AG10803 (cell line): ENCODE measurements at places on chromosomes 2 and 18.

DNA sequence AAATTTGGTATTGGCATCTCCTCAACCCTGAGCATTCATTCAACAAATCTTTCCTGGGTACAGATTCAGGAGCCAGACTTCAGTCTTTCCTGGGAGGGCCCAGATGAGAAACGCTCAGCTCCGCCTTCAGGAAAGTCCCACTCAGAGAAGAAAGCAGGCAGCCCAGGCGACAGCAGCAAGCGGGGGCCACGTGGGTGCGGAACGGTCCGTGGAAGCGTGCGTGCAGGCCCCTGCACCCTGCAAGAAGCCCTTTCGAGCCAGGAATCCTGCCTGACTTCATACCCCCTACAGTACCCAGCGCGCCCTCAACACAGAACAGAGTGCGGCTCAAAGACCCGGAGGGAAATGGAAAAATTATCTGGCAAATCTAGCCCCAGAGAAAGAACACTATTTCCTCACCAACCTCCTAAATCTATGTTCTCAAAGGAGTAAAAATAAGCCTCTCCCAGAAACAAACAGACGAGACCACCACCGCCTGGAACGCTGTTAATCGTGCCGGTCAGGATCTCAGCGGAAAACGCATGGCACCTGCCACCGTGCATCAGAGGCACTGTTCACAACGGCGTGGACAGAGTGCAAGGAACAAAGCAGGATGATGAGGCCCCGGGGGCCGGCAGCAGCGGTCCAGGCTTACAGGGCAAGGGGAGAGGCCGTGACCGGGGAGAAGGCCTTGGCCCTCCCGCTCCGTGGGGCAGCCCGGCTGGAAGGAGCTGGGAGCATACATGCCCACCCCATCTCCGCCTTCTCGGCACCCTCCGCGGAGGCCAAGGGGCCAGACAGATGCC is 318.3 kb downstream of the EIPR1 start:
- DNase-seq = no peak

- no peak for DNase-seq
Observed at GRCh38 chr2:61647044-61647443, 108.9 kb upstream of the XPO1 start.

DNA sequence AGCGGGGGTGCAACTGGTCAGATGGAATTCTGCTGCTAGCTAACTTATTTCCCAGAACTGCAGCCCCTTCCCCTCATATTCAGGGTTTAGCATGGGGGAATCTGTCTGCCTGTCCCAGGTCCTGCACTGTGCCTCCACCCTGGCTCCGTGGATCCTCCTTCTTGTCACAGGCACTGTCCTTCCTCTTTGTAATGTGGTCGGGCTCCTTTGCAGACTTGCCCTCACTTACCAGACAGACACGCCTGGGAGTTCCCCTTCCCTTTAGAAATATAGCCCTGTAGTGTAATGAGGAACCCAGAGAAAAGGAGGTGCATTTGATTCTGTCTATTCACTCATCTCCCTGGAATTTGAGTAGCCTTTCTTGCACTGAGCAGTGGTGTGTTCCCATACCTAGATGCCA is 108.7 kb downstream of the TRIM43 start:
- no peak for DNase-seq

DNA sequence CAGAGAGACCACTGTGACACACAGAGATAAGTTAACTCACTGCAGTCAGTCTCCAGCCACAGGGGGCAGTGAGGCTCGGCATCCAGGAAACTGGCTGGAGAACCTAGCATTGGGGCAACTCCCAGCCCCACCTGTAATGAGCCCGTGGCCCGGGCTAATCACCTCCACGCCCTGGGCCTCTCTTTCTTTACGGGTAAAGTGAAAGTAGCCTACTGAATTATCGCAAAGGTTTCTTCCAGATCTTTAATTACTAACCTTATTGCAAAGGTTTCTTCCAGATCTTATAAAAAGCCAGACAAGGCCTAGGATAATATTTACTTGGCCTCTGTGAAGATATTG is 45.7 kb upstream of the ACAA2 start:
- no peak for DNase-seq

DNA sequence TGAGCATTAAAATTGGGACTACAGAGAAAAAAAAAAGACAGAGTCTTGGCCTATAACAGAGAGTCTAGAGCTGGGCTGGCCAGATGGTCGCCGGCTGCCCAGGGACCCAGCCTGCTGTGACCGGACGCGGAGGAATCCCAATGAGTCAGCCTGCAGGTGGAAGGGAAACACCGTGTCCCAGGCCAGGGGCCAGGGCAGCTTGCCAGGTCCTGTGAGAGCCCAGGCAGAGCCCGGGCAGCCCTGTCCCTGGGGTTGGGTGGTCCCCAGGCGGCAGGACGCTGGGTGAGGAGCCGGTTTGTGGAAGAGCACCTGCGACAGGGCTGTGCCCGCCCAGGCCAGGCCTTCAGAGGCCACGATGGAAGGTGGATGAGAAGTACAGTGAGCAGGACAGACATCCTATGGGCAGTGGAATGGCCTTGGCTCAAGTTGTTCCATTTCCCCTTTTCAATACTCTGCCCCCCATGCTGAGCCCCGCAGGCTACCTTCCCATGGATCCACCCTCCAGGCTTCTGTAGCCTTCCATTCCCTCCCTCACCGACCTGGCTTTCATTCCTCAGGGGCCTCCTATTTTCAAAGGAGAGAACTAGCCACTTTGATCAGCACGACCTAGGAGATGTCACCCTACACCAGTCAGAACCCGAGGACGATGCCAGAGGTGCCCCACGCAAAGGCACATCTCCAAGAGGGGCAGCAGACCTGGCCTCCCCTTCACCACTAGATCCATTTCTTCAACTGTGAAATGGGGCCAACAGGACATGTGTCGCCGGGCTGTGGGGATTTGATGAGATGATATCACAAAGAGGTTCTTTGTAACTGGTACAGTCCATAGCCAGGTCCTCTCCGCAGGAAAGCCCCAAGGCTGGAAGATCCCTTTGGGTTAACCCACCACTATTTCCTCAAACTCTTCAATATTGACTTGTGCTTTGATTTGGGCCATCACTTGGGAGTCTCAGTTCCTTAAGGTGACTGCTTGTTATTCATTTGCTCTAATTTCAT is 87.5 kb downstream of the POLR1A start:
- no peak for DNase-seq

DNA sequence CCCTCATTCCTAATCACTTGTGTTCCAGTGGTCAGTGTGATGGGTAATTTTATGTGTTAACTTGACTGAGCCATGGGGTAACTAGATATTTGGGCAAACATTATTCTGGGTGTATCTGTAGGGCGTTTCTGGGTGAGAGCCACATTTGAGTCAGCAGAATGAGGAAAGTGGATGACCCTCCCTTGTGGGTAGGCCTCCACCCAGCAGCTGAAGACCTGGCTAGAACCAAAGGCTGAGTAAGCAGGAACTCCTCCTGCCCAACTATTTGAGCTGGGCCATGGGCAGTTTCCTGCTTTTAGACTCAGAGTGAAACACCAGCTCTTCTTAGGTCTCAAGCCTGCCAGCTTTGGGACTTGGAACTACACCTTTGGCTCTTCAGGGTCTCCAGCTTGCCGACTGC is 141.8 kb downstream of the ACKR3 start:
- DNase-seq = peak; percentile 78

- DNase-seq = peak; percentile 26
Observed at GRCh38 chr2:127392133-127392827, 4.5 kb upstream of the MAP3K2 start.

GRCh38 chr2:231634951-231635875 is 42.5 kb downstream of the TEX44 start:
- no peak for DNase-seq

- no peak for DNase-seq
Observed at GRCh38 chr2:235917506-235917905, 250.7 kb downstream of the GBX2 start.

- DNase-seq = no peak
Observed at GRCh38 chr2:73915437-73915993, 11.2 kb upstream of the DGUOK start.

DNA sequence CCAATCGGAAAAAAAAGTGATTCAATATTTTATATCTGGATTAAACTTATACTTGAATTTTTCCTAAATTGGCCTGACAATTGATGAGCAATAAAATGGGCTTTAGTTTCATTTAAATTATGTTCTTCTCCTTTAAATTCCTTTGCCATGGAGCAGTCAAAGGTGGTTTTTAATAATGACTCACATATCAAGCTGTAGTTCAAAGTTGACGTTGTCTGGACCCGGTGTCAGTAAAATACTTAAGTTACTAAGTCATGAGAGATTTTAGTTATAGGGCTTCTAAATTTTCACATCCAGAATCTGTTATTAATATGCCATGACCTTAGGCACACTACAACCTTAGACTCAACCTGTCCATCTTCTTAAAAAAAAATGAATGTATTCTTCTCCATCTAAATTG is 62.5 kb downstream of the CDH2 start:
- peak; percentile 60 for DNase-seq

DNA sequence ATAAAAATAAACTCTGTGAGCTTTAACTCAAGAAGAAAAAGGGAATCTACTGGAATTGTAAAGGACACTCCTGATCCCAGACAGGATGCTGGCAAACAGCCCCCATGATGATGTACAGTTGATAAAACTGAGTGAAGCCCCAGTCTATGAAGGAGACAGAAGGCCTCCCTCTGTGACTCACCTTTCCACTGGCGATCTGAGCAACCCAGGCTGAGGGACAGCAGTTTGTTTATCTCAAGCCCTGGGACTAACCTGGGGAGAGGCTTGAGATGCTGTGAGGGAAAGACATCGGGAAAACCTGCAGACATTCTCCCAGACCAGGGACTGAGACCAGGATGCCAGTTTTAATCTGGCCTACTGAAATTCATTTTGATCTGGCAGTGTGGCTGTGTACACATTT is 104.5 kb upstream of the CDH2 start:
- no peak for DNase-seq

- DNase-seq = no peak
Observed at GRCh38 chr2:215811409-215812345, 201.7 kb downstream of the MREG start.

GRCh38 chr2:11748861-11749645 is 2.6 kb downstream of the LPIN1 start:
- DNase-seq = no peak

- no peak for DNase-seq
Observed at GRCh38 chr2:128622371-128622770, 303.7 kb upstream of the HS6ST1 start.
